NCI-H446 treated with DMSO at 0.1 percent for 48 hours (cell line): ENCODE measurements at places on chromosomes 12 and 14.

GRCh38 chr12:104596134-104596799 is 139.5 kb downstream of the CHST11 start:
- DNase-seq = peak; percentile 76

GRCh38 chr14:55807053-55807880 is 227.3 kb downstream of the KTN1 start:
- no peak for DNase-seq

DNA sequence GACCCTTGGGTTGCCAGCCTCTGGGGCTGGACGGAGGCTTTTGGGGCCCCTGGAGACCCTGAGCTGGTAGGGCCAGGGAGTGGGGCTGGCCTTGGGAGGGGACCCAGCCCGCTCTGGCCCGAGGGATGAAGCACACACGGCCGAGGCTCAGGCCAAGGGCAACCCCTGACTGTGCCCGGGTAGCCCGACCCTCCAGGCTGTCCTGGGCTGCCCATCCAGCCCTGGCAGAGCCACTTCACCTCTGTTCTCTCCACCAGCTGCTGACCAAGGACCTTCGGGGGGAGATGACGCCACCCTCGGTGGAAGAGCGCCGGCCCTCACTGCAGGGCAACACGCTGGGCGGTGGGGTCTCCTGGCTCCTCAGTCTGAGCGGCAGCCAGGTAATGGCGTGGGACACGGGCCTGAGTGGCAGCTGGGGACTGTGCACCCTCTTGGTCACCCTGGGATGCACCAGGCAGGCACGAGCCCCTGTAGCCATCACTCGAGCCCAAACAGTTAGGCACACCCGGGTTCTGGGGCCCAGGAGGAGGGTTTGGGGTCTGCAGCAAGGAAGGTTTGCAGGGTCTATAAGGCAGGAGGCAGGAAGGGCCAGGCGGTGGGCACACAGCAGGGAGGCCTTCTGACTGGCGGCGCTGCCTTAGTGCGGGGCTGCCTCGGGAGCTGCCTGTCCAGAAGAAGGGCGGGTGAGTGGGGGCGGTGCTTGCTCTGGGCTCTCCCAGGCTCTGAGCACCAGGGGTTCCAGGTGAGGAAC is 19.7 kb downstream of the ASPG start:
- no peak for DNase-seq

DNA sequence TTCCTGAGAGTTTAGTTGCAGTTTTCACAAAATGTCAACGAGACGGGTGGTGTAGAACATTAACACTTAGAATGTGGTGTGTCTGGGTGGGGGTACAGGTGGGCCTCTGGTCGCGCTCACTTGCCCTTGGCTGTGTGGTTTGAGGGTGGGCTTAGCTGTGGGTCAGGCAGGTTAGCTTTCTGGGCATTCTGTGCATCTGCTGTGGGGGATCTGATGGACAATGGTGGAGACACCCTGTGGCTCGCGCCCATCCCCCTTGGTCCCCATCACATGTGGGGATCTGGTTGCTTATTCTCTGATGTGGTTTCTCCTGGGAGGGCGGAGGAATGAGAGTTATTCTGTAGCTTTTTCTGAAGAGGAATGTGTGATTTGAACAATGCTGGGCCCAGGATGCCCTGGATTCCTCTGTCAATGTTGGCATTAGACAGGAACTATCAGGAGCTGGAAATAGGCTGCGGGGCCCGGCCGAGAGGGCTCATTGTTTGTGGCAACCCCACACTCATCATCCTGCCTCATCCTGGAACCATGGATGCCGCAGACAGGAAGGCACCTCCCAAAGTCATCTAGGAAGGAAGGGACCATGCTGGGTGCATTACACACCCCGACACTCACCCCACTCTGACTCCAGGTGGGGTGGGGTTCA is 101.6 kb downstream of the TSPAN9 start:
- DNase-seq = no peak

- DNase-seq = no peak
These were observed 4.7 kb upstream of the ATP6V0A2 start for GRCh38 chr12:123707466-123707865.

GRCh38 chr12:116599285-116600136 is 40.3 kb downstream of the MAP1LC3B2 start:
- DNase-seq = no peak

DNA sequence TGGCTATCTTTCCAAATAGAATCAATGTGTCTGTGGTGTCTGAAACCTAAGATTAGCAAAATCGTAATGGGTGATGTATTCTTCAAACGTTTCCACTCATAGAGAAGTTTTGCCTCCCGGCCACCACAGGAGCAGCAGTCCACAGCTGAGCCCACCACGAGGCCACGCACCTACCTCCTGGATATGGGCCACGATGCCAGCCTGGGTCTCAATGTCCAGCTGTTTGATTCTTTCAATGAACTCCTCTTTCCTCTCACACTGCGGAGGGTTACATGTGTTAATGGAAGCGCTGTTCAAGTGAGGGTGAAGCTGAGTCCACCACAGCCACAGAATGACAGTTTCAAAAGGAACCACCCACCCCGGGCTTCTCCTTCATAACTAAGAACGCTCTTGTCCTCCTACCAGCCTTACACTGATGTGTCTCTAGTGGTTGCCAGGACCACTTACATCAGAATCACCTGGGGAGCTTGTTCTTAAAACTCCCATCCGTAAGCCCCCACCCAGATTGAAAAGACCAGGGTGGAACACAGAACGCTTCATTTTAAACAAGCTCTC is 75.3 kb downstream of the CCDC88C start:
- no peak for DNase-seq

DNA sequence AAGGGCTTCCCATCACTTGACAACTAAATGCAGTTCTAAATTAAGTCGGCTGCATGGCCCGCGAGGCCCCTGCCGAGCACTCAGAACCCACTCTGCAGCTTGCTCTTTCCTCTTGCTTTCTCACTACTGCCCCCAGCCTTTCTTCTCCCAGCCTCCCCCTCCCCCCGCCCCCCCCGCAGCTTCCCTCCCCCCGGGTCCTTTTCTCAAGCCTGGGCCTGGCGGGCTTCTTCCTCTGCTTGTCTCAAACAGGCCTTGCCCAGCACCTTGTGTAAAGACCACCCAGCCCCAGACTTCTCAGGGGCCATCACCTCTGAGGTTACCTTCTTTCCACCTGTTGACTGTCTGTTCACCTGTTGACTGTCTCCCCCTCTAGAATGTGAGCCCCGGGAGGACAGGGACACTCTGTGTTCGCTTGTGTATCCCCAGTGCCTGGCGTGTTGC is 1.1 kb downstream of the CYP46A1 start:
- no peak for DNase-seq

DNA sequence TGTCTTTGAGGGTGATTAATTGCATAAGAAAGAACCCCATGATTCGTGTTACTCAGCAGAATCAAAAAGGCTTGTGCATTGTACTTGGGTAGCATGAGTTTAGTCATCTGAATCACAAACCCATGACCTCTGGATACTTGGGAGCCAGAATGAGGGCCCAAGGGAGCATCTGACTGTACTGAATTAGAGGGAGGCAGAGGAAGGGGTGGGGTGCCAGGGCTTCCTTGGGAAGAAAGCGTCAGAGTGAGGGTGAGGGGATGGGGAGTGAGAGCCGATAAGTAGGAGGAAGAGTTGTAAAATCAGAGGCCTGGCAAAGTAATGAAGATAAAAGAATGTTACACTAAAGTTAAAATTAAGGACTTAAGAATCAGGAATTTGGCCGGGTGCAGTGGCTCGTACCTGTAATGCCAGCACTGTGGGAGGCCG is 29.8 kb downstream of the GPRC5D start:
- DNase-seq = no peak

DNA sequence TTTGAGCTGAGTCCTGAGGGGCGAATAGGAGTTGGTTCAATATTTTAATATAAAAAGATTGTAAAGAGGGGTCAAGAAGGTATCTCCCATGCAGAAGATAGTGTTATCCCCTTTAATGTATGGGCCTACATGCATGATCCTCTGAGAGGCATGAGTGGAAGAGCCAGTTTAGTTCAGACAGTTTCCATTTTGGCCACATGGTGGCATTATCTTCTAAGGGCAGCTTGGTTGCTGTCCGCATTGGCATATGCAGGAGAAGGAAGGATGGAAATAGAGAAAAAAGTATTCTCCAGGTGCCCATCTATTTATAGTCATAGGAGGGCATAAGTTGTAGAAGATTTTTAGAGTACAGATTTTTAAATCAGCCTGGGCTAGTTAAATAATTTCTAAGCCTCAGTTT is 5.4 kb downstream of the SAMD4A start:
- no peak for DNase-seq

DNA sequence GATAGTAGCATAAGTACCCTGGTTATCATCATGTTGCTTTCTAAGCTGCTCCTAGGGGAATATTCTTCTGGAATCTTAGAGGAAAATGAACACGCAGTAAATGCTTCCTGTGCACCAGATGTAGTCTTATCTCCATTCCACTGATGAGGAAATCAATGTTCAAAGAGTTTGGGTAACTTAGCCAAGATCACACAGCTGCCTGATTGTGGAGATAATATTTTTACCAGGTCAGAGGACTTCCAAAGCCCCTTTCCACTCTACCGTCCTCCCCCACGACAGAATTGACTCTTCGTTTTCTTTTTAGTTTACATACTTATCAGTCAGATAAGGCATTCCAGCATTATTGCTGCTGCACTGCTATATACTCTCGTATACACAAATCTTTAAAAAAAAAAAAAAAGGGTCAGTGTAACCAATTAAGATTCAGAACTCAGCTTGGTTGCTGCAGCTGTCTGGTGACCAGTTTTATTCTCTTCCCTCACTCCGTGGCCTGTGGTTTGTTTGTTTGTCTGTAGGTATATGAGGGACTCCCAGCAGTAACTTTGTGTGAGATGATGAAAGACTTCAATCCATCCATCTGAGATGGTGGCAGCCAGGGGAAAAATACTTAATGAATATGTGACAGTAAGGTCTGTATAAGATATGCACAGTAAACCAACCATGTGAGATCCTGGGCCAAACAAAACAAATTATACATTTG is 110.5 kb downstream of the TGFB3 start:
- DNase-seq = no peak

- DNase-seq = no peak
These were observed 1.7 kb downstream of the DYNC1H1 start for GRCh38 chr14:101965770-101966722.

DNA sequence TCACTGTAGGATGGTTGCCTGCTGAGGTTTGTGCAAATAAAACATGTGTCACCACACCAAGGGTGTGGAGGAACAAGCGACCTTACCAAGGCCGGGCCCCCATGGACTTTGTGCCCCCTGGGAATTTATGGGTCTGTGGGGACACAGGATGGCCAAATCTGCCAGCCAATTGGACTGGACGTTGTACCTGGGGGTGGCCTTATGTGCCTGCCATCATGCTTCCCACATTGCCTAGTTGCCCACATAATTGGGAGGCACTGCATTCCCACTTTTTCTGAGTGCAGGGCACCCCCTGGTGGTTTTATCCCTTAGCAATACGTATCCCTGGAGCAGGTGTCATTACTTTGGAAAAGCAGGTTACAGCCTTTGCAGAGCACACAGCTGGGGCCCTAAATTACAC is 92.6 kb upstream of the TMPO start:
- no peak for DNase-seq

GRCh38 chr14:22099942-22100763 is 426.5 kb upstream of the OR4E1 start:
- peak; percentile 13 for DNase-seq

DNA sequence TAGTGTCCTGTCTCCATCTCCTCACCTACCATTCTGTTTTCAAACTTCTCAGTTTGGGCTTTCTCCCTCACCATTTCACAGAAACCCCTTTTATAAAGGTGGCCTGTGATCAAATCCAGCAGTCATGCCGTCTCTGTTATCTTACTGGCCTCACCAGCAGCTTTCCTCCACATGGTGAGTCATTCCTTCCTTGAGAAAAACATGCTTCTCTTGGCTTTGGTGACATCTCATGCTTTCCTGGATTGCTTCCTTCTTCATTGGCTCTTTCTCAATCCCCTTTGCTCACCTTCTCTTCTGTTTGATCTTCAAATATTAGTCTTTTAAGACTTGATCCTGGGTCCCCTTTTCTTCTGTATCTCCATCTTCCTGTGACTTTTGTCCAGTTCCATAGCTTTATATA is 164.9 kb downstream of the ANO4 start:
- DNase-seq = no peak

- no peak for DNase-seq
These were observed 737.6 kb downstream of the SLC16A7 start for GRCh38 chr12:60333461-60333860.

DNA sequence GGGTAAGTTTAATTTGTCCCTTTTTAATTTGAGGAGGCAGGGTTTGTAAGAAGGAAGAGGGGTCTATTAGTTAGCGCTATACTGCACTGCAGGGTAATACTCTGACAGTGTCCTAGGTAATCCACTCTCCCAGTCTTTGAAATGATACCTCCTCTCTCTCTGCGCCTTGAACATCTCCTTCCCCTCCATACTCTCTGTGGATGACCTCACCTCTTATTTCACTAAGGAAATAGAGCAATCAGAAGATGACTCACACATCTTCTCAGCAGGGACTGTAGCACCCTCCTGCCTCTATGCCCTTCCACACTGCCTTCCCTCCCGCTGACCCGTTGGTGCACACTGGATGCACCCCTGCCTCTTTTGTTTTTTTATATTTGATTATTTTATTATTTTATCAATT is 94.2 kb downstream of the GRIP1 start:
- DNase-seq = no peak

DNA sequence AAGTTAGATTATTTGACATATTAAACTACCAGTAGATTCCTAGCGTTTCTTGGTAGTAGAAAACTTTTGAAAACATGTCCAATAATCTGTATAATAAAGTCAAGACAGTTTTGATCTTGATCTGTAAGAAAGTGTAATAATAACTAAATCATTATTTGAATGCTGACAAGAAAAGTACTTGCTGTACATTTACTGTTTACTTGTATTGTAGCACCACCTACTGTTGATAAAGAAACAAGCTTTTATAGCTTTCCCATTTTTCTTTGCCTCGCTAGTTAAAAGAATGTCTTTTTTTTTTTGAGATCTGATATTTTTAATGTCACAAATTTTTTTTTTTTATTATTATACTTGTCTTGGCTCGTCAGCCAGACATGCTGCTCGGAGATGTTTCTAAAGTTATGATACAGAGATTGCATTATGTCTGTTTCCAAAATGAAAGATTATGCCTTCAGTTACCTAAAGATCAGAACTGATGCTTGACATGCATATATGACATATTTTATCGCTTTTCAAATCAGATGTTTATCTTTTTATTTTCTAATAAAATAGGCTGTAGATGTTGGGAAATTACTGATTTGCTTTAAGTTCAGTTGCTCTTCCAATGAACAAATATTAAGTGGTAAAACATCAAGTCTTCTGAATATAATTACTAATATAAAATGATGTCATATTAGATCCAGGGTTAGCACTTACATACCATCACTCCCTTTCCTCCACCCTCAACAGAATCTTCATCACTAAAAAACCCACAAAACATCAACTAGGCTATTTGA is 140.5 kb downstream of the AKAP6 start:
- peak; percentile 78 for DNase-seq

- DNase-seq = no peak
These were observed 23.8 kb upstream of the LRTM2 start for GRCh38 chr12:1796515-1797010.

- peak; percentile 35 for DNase-seq
These were observed 170.0 kb upstream of the VASH1 start for GRCh38 chr14:76591266-76591665.
